Stimulated activated CD8-positive, alpha-beta memory T cell treated with anti-CD3 and anti-CD28 coated beads, Interleukin-2, amount 100 ng/mL, for 1 hour (primary cell): ENCODE measurements at places on chromosomes 5 and 9.

GRCh38 chr5:60334281-60334713, 365.7 kb downstream of the DEPDC1B start:
- DNase-seq, result no peak

- DNase-seq, result no peak
Observed at GRCh38 chr5:57577432-57578175, 95.0 kb upstream of the ACTBL2 start.

GRCh38 chr5:137450759-137451158, 48.4 kb downstream of the SPOCK1 start:
- no peak for DNase-seq

GRCh38 chr5:107806271-107806670, 135.5 kb upstream of the EFNA5 start:
- DNase-seq, result no peak

DNA sequence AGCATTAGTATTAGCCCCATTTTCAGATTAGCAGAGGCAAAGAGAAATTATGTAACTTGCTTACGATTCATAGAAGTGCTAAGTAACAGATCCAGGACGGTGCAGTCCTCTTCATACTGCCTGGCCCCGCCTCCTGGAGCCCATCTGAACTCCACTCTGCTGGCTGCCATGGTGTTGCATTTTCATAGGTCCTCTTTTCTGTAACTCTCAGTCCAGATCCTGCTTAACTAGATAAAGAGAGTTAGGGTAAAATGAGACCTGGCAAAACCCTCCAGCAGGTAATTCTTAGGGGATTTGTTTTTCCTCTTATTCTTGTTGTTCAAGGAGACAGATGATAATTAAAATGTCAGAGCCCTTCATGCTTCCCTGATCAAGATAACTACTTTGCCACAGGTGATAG, 135.1 kb upstream of the EFNA5 start:
- DNase-seq, result no peak

- no peak for DNase-seq
Observed at GRCh38 chr5:149216496-149216895, 55.2 kb upstream of the AFAP1L1 start.

DNA sequence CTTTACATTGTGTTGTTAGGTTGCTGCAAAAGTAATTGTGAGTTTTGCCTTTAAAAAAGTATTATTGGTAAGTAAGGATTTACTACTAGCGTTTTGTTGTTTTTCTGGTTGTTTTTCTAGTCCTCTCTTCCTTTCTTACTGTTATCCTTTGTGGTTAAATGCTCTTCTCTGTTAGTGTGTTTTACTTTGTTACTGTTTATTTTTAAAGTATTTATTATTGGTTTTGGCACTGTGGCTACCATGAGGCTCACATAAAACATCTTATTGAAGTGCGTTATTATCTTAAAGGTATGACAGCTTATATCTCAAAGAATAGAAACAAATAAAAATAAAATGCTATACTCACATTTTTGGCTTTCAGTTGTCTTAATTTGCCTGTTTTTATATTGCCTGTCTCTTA, 17.6 kb downstream of the DMXL1 start:
- no peak for DNase-seq

GRCh38 chr9:83403527-83404238, 134.5 kb downstream of the FRMD3 start:
- no peak for DNase-seq

- DNase-seq, result no peak
Observed at GRCh38 chr5:95447961-95448360, 56.8 kb downstream of the FAM81B start.

- DNase-seq, result no peak
Observed at GRCh38 chr9:26033336-26033735, 355.1 kb upstream of the TUSC1 start.

- DNase-seq, result no peak
Observed at GRCh38 chr5:75828029-75828428, 110.8 kb upstream of the POC5 start.

GRCh38 chr9:13020146-13021040, 245.6 kb downstream of the LURAP1L start:
- DNase-seq, result no peak

DNA sequence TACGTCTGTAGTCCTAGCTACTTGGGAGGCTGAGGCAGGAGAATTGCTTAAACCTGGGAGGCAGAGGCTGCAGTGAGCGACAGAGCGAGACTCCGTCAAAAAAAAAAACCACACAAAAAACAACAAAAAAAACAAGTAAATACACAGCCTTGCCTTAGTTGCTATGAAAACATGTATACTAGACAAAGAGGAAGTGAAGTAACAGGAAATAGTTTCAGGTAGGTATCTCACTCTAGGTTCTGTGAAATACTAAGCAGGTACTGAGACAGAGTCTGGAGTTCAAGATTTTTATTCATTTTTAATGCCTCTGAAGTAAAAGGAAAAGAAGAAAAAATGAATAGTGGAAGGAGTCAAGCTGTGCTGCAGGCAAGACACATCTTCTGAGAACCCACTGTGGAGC, 687.9 kb upstream of the RGMB start:
- no peak for DNase-seq

DNA sequence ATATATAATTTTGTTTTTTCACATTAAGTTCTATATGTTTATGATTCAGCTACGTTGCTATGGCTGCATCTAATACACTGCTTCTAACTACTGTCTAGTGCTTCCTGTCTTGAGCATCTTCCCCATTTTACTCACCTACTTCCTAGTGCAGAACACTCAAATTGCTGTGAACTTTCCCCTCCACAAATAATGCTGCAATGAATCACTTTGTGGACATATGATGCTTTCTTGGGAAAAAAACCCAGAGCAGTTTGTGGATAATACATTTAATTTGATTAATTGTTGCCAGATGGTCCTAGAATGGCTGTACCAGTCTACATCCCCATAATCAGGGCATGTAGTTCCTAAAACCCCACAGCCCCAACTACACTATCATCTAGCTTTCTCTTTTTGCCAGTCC, 18.5 kb downstream of the CD180 start:
- no peak for DNase-seq

GRCh38 chr9:131174681-131175239, 49.4 kb downstream of the NUP214 start:
- DNase-seq, result no peak

DNA sequence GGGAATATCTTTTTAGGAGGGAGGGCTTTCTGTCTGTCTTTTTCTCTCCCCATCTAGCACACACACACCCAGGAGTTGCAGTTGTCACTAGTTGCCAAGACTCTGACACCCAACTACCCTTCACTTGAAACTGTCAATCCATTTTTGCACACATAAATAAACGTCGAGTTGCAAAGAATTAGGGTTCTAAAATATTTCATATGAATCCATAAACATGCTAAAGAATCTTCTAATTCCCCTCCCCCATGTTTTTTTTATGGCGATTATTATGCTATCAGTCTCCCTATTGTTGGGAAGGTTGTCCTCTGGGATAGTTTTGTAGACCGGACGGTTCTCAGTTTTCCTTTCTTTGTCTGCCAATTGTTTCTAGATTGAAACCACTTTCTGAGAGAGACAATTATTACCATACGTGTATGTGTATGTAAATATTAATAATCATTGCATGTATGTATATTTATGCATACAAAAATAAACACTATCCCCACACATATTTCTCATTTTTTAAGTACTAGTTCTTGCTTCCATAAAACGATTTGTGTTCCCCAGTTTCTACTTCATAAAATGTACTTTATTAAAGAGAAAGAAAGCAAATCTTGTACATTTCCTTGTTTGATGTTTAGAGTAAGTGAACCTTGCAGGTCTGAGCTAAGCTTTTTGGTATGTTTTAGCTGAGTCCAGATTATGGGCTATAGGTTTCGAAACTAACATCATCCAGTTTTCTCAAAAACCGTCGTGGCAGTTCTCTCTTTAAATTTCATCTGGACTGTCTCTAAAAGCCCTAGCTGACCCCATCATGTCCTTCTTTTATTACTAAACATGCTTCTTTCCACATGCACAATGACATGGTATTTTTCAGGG, 165.0 kb upstream of the MPDZ start:
- DNase-seq, result no peak

- DNase-seq, result no peak
Observed at GRCh38 chr9:69174616-69175463, 763 bp downstream of the TJP2 start.

DNA sequence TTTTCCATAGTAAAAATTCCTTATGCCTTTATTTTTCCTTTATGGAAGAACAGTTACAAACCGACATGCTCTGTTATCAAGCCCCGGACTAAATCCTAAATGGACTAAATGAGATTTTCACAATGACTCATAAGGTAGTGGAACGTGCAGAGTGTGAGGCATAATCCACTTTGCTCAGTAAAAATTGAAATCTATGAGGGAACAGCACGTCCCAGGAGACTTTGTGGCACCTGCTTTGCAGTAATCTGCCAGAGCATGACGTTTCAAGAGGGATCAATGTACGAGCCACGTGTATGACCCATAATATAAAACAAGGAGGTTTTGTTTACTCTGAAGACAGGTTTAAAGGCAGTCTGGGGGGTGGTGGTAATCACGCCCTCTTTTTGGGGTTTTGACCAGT, 83.8 kb upstream of the GNA14 start:
- no peak for DNase-seq

- no peak for DNase-seq
Observed at GRCh38 chr9:81604306-81605169, 84.8 kb downstream of the TLE1 start.

GRCh38 chr9:131733541-131734061, 6.3 kb downstream of the RAPGEF1 start:
- DNase-seq, result no peak

GRCh38 chr9:130264414-130265350, 878 bp upstream of the HMCN2 start:
- DNase-seq, result no peak

DNA sequence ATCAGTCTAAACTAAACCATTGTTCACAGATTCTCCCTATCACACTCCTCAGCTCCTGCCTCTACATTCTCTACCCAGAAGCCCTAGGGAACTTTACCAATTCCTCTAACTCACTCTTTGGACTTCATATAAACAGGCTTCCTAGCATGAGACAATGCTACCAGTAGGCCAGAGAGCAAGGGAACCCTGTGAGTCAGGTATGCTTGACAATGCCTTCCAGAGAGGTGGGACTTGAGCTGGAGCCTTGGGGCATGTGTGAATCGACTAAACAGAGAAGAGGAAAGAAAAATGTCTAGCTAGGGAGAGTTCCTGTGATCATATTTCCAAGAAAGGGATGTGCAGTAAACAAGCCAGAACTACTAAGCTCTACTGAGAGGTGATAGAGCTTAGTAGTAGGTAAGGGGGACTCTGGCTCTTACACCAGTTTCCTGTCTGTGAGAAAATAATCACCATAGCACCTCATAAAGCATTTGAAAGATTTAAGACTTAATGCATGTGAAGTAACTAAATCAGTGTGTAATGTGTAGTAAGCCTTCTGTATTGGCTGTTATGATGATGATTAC, 6.4 kb upstream of the RFK start:
- no peak for DNase-seq

DNA sequence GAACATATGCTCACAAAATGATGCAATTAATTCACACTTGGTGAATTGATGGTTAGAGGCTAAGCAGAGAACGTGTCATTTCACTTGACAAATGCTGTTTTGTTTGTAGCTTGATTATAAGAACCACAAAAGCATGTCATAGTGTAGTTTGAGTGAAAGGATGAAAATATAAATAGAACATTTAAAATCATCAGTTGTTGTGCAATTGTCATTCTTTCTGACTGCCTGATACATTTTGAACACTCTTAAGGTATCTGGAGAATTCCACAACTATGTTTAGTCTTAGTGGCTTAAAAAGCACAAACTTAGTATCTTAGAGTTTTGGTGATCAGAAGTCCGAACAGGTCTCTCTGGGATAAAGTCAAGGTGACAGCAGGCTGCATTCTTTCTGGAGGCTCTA, 129.4 kb downstream of the BASP1 start:
- no peak for DNase-seq

DNA sequence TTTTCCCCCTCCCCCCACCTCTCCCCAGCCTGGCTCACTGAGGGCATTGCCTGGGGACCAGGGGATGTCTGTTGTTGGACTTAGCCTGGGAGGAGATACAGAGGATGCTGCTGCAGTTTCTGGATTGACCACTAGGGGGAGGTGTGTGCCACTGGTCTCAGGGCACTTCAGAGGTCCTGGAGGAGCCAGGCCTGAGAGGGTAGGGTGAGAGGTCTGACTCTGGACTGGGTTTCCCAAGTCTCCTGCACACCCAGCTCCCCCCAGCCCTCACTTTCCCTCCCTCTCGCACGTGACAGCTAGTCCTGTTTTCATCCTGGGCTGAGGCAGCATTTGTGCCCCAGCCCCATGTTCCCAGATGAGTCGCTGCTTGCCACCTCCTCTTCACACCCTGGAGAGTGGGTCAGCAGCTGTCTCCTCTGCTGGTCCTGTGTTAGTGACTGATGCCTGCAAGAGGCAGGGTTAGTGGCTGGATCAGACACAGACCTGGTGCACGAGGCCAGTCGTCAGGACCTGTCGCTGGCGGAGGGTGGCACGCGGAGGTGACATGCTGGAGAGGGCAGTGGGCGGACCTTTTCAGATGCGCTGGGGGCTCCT, 4.4 kb downstream of the IL3 start:
- DNase-seq, result peak; percentile 52

DNA sequence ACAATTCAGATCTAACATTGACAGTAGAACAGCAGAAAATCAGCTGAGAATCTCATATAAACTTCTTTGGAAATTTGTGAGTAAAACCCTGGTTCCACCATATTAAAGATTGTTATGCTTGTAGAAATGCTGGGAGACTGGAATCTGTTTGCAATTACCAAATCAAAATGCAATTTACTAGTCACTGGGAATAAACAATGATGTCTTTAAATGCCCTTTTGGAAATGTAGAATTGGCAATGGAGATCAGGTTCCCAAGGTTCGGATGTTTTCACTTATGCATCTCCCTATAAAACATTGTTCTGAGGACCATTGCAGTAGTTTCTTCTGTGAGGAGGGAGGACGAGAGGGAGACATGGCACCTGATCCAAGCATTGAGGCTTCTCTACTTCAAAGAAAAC, 384.4 kb downstream of the TMEM167A start:
- no peak for DNase-seq

- DNase-seq, result no peak
Observed at GRCh38 chr5:57878301-57878722, 395.7 kb upstream of the ACTBL2 start.

DNA sequence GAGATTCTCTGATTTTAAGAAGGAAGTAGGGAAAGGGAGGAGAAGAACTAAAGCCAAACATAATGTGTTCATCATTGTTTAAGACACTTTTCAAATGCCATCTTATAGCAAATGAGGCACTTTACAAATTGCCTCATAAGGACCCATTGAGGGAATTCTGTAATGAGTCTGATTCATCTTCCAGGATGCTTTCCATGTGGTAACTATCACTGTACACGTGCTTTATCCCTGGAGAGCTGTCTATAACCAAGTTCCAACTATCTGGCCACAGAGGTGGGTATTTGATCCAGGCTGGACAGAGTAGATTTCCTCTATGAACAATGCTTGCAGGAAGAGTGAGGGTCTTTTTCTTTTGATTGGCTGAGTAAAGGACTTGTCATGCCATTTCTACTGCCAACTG, 183.5 kb upstream of the NFIB start:
- DNase-seq, result no peak

GRCh38 chr5:111234125-111234524, 9.9 kb downstream of the CAMK4 start:
- DNase-seq, result no peak

GRCh38 chr5:997001-997474, 11.6 kb upstream of the NKD2 start:
- no peak for DNase-seq
